ENCODE measurements at places on chromosomes 3 and 15. TPM values are rescaled to one million over a fixed set of nuclear protein-coding genes. Genes with fewer than 3 reads are reported as not detected.

CX3CR1 gene
- not detected for total RNA-seq

RASGRF1 gene
- not detected for total RNA-seq

NECTIN3 gene
- 2.4 TPM for total RNA-seq

RLBP1 gene
- 0.28 TPM for total RNA-seq

Data from nasal cavity respiratory epithelium epithelial cell of viscerocranial mucosa (primary cell).